GOT3 (cell line): ENCODE measurements at places on chromosomes 12 and 14.

DNA sequence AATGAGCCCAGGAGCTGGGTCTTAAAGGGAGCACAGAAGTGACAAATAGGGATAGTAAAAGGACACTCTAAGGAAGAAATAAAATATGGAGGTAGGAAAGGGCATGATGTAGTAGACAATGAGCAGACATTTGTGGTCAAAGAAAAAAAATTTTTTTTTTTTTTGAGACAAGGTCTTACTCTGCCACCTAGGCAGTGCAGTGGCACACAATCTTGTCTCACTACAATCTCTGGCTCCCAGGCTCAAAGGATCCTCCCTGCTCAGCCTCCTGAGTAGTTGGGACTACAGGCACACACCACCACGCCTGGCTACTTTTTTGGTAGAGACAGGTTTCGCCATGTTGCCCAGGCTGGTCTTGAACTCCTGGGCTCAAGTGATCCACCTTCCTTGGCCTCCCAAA, 8.5 kb downstream of the FKBP3 start:
- no peak for DNase-seq

DNA sequence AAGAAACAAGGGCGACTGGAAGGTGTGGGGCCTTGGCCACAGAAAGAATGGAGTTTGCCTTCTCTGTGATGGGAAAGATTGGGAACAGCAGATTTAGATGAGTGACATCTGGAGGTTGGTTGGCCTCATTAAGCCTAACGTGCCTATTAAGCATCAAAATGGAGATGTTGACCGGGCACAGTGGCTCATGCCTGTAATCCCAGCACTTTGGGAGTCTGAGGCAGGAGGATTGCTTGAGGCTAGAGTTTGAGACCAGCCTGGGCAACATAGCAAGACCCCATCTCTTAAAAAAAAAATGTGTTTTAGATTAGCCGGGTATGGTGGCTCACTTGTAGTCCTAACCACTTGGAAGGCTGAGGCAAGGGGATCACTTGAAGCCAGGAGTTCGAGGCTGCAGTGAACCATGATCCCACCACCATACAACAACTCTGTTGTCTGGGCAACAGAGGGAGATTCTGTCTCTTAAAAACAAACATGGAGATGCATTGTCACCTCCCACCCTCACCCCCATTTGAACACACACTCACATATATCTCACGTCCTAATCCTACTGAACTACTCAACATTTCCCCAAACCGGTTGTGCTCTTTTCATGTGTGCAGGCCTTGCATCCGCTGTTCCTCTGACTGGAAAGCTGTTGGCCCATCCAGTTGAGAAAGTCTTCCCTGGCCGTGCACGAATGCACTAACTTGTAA, 172.1 kb downstream of the ETV6 start:
- DNase-seq, result no peak

GRCh38 chr14:68571928-68572525, 220.8 kb downstream of the ZFP36L1 start:
- DNase-seq, result no peak

- no peak for DNase-seq
These were observed 39.2 kb downstream of the OSBPL8 start for GRCh38 chr12:76520348-76520747.

GRCh38 chr14:30869551-30870155, 4.7 kb upstream of the COCH start:
- no peak for DNase-seq

- DNase-seq, result no peak
These were observed 65.8 kb downstream of the DUSP6 start for GRCh38 chr12:89286501-89286900.

GRCh38 chr14:77979171-77979570, 179.3 kb downstream of the ADCK1 start:
- DNase-seq, result no peak

- no peak for DNase-seq
These were observed 616.3 kb downstream of the LRFN5 start for GRCh38 chr14:42222924-42223471.

DNA sequence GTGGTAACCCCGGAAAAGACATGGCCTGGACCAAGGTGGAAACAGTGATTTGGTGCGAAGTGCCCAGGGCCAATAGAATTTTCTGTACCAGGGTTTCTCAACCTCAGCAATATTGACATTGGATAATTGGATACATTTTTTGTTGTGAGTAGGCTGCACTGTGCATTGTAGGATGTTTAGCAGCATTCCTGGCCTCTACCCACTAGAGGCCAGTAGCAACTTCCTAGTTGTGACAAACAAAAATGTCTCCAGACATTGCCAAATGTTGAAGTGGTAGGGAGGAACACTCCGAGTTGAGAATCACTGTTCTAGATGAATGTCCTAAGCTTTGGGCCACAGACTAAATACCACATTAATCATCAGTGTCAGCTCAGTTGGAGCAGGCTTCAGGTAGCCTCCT, 6.2 kb upstream of the CGRRF1 start:
- no peak for DNase-seq

DNA sequence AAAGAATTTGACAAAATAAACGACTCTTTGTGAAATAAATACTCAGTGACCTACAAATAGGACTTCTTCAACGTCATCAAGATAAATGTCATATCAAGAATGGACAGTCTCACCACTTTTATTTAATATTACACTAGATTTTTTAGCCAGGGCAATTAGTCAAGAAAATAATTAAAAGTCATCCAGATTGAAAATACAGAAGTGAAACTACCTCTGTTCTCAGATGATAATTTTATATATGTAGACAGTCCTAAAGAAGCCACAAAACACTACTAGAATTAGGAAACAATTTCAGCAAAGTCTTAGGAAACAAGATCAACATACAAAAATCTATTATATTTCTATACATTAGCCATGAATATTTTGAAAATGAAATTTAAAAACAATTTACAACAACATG, 689.6 kb upstream of the SEL1L start:
- DNase-seq, result no peak

DNA sequence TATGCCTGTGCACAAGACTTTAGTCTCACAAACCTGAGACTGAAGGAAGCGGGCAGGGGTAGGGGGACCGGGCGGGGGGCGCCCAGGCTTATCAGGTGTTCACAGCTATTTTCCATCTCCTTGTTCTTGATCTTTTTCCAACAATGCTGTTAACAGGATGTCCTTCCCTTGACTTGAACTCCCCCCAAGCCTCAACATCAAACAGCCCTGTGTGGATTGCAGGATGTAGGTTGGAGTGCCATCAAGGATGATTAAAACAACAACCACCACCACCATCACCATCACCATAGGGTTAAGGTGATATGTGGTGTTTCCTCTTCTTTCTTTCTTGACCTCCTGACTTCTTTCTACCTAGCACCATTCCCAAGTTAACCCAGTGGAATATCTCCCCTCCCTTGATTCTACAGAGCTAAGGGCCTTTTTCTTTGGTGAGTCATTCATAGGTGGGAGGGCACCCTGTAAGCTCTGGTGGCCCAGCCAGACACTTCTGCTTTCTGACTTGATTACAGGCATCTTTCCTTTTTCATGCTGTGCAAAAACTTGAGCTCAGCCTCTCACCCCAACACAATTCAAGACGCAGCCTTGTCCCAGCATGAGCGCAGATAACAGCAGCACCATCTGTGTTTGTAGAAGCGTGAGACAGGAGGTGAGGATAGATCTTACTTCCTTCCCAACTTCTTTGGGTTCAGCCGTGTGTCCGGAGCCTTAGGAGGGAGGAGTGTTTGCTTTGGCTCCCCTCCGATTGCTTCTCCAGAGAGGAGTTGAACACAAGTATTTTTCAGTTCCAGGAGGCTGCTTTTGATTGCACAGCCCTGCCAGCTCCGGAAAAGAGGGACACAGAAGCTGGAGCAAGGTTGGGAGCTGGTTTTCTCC, 26.8 kb downstream of the FLVCR2 start:
- DNase-seq, result no peak

- DNase-seq, result no peak
These were observed 153.4 kb downstream of the RIMBP2 start for GRCh38 chr12:130562716-130563115.

DNA sequence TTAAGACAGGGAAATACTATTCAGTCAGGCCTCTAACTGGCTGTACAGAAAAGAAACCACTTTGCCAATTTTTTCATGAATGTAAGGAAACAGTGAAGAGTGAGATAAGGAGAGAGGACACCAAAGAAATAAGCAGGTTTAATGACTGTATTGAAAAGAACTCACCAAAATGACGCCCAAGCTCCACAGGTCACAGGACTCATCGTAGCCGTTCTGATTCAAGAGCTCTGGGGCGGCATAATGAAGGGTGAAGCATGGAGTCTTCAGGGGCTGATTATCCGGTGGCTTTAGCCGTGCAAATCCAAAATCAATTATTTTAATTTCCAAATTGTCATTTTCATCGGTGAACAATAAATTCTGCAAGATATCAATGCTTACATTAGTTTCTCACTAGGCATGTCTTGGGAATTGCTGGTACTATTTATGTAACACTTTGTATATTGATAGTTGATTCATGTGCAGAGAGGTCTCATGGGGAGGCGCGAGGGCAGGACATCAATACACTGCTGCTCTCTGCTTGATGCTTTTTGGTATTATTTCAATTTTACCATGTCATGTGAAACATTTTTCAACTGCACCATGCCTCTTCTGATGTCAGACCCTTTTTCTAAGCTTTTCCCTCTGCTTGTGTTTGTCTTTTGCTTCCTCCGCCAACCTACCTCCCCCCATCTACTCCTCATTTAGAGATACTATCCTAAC, 74.2 kb upstream of the TTC7B start:
- DNase-seq, result no peak

DNA sequence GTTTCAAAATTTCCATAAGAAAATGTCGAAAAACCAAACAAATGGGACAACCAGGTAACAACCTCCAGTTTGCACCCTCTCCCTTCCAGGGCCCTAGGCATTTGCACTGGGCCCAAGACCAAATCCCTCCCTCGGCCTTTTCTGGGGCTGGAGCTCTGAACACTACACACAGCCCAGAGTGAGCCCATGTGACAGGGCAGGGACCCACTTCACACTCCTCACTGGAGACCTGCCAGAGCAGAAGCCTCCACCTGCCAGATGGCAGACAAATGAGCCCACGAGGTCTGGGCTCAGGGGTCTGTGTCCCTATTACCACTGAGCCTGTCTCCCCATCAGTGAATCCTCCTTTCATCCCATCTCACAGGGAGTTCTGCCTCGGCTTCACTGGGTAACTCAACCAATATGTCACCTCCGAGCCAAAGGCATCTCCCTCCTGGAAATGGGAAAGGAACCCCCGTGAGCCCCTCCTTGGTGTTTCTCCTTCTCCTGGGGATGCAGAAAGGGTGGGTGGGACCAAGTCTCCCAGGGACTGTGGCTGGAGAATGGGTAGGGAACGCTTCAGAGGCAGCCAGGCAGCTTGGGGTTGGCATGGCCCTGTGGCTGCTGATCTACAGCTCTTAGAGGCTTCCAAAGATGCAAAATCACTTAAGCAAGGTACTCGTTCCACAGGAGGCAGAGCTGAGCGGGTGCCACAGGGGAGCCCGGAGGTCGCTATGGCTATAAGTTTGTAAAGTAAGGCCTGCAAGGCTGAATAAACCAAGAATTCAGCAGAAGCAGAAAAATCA, 10.6 kb downstream of the VWF start:
- DNase-seq, result no peak

DNA sequence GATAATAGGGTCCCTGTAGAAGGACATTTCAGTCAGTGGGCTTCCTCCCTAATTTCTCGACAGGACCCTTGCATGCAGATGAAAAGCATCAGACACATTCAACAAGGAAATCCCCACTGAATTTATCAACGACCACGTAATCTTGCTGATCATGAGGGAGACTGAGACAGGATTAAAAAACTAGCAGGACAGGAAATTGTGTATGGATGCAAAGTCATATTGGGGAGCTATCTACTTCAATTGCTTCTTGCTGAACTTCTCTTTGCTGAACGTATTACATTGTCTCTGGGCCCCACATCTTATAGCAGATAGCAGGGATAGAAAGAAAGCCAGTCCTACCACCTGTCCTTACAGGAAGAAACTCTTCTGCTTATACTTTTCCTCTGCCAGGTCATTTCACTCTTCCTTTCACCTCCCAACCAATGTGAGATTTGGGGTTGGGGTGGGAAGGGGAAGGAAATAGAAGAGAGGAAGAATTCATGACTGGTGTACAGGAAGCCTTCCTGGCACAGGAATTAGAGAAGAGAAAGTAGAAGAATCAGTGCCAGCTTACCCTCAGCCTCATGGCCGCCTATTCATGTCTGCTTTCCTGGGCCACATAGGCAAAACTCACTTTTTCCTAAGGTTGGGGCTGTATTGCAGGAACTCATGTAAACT, 333.3 kb downstream of the ZFP36L1 start:
- DNase-seq, result no peak

GRCh38 chr12:98814254-98814653, 169.2 kb downstream of the APAF1 start:
- DNase-seq, result no peak

- no peak for DNase-seq
These were observed 142.6 kb upstream of the OTX2 start for GRCh38 chr14:56952766-56953473.

GRCh38 chr14:81301371-81301770, 80.6 kb upstream of the GTF2A1 start:
- DNase-seq, result no peak

DNA sequence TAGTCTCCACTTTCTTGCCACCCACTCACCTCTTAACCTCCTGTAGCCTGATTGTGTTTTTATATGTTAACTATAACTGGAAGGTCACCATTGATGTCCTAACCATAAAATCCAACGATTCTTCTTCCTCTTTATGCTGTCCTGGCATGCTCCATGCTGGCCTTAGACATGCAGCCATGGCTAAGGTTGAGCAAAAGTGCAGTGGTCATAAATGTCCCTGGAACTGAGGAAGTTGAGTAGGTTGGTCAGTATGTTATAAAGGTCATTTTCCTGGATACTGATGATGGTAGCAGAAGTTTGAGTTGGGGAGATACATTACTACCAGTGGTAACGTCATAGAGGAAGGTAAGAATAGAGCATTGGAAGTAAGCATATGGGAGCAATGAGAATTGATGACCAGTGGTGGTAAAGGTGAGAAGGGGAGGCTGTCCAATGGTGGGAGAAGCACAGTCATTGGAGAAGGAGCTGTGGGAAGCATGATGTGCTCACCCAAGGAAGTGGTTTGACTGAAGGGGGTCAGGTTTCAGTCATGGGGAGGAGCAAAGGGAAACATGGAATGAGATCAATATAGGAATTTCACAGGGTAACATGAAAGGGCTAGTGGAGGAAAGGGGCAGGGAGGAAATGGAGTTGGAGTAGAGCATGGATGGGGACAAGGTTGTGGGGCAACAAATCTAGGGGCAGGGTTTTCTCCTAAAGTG, 240.8 kb downstream of the DACT1 start:
- DNase-seq, result no peak
